ENCODE measurements at places on chromosomes 16 and 17.

DNA sequence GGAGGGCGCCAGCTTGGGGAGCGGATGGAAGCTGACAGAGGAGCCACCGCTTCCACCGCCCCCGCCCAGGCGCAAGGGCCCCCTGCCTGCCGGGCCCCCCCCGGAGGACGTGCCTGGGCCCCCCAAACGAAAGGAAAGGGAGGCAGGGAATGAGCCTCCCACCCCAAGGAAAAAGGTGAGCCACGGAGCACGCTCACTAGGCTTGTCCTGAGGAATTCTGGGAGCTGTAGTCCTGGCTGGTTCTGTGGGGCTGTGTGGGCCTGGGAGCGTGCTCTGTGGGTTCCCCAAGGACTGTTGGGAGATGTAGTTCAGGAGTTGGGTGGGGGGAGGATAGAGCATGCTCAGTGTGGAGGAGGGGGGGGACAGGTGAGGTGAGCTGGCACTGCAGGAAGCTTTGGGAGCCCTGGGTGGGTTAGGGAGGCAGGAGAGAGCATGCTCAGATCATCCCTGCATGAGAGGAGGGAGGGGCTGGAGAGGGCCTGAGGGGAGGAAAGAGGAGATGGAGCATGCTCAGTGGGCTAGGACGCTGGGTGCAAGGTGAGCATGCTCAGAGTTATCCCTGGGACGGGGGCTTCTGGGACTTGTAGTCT is 4.5 kb downstream of the FBXL19 start:
- peak; percentile 58 for DNase-seq

GRCh38 chr16:31269541-31269940 is 9.8 kb downstream of the ITGAM start:
- no peak for DNase-seq

DNA sequence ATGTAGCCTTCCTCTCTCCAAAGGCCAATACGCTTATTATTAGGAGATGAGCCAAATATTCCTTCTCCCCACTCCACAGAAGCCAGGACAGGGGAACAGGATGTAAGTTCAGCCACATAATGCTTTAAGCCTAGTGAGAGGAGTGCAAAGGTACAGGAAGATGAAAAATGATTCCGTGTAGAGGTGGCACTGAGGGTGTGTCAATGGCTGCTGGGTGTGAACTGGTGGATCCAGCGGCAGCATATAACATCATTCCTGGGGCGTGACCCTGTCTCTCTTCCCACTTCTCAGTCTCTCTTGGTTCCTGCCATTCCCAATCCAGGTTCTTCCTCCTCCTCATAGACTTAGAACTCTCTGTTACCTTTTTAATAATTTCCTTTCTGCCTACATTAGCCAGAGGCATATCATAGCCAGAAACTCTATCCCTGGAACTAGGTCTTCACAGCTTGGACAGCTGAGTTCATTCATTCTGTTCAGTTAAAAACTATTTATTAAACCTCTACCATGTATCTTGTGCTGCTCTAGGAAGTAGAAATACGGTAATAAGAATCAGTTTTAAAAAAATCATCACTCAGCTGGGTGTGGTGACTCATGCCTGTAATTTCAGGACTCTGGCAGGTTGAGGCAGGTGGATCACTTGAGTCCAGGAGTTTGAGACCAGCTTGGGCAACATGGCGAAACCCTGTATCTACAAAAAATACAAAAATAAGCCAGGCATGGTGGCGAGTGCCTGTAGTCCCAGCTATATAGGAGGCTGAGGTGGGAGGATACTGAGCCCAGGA is 58.0 kb upstream of the FAM20A start:
- DNase-seq: no peak

GRCh38 chr16:87367529-87367928 is 16.0 kb downstream of the FBXO31 start:
- no peak for DNase-seq

DNA sequence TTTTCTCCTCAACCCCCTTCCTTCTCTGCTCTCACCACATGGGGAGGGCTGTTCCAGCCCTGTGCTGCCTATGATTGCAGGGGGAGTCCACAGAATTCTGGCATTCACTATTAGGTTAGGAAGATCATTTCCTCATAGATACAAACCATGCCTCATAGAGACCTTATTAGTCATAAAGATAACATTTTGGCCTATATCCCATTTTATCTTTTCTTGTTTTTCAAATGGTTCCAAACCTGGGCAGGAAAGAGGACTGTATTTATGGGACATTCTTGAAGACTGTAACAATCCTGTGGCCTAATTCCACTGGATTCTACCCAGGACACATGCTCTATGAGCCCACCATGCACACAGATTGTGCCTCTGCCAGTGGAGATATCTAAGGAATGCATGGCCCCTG is 51.7 kb downstream of the ASIC2 start:
- no peak for DNase-seq

DNA sequence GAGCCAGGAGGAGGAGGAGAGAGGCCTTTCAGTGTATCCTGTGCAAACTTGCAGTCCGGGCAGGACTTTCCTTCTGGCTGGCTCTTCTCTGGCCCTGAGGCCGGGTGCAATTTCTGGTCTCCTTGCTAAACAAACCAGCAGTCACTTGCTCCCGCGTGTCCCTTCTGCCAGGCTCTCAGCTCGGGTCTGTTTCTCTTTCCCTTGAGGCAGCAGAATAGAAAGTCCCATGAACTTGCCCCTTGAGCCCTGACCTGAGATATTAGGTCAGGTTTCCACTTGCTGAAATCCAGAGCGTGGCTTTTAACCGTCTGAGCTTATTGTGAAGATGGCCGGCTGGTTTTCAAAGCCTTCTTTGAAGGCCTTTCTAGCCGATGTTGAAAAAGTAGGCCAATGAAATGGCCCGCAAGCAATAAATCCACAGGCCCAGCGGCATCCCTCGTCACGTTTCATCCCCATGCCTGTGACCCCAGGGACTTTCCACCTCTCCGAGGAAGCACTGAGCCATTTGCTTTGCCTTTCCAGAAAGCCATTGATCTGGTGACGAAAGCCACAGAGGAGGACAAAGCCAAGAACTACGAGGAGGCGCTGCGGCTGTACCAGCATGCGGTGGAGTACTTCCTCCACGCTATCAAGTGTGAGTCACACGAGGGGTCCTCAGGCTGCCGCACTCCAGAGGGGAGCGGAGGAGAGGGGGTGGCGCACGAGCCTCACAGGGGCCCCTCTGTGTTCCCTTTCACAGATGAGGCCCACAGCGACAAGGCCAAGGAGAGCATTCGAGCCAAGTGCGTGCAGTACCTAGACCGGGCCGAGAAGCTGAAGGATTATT is 4.5 kb downstream of the VPS4A start:
- DNase-seq: no peak

- peak; percentile 29 for DNase-seq
These were observed at the start of gene TGFB1I1 for GRCh38 chr16:31471875-31472708. Gene TGFB1I1, plus strand, starts transcription at chr16:31472152. Its CDS starts 37 bp downstream, at chr16:31472189.

All from NCI-H510A treated with DMSO at 0.1 percent for 48 hours (cell line).